Activated CD4-positive, alpha-beta T cell treated with anti-CD3 and anti-CD28 coated beads for 4 hours (primary cell): ENCODE measurements at places on chromosomes 11 and 22.
A peak's percentile ranks its signal among the peaks of the same experiment; 100 is the strongest.

GRCh38 chr22:20573176-20573832 is 65.9 kb downstream of the MED15 start:
- DNase-seq: no peak

DNA sequence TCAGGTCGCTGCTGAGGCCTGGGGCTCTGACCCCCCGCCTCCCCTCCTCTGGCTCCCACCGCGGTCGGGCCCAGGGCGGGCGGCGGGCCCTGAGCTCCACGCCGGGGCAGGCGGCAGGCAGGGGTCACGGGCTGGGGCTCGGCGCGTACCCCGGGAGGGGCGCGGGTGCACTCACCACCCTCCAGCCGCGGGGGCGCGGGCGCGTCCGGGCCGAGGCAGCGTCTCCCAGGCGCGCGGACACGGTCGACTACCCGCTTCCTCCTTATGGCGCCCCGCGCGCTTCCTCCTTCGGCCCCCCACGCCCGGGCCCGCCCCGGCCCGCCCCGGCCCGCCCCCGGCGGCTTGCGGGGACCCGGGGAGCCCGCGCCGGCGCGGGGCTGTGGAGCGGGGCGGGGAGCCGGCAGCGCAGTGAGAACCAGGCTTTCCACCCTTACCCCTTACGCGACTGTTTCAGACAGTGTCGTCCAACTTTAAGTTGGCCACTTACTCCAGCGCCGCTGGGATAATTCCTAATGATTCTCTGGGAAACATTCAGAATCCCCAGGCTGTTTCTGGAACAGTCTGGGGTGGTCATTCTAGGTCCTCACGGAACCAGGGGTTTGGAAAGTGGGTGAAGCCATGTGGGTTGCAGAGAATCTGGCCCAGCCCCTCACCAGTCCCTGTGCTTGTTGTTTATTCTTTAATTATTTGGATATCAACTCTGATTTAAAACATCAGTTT is at the start of gene BID:
TSS of gene BID (minus strand) at position 264 of the 720 bp plus-strand sequence. CDS start 24,353 bp downstream, outside the sequence.
- DNase-seq: no peak

GRCh38 chr11:32034149-32034548 is 56.7 kb upstream of the RCN1 start:
- no peak for DNase-seq

GRCh38 chr11:70579316-70579955 is 181.1 kb downstream of the CTTN start:
- no peak for DNase-seq

- DNase-seq: no peak
Observed at GRCh38 chr11:130600139-130600538, 151.7 kb downstream of the ADAMTS15 start.

DNA sequence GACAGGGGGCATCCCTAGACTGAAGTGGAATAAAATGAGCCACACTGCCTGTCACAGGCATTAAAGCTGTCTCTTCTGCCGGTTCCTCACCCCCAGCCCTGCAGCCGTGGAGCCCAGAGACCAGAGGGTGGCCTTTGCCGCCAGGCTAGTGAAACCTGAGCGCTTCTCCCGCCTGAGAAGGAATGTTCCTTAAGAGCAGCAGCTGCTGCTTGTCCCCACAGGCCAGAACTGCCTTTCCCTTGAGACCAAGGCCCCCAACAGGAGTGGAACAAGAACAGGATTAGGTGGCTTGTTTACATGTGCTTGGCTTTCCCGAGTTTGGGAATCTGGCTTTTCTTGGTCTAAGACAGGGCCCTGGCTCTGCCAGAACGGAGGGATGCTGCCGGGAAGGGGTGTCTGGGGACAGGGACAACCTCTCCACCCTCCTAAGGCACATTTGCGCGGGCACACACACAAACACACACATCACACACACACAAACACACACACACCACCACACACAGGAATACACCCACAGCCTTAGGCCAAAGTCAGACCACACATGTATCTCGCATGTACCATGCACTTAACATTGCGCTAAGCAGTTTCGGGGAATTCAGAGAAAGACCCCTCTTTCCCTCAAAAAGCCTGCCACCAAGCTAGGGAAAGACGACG is 91.8 kb downstream of the FEZ1 start:
- DNase-seq: no peak

GRCh38 chr11:28505232-28505631 is 397.0 kb downstream of the METTL15 start:
- no peak for DNase-seq

DNA sequence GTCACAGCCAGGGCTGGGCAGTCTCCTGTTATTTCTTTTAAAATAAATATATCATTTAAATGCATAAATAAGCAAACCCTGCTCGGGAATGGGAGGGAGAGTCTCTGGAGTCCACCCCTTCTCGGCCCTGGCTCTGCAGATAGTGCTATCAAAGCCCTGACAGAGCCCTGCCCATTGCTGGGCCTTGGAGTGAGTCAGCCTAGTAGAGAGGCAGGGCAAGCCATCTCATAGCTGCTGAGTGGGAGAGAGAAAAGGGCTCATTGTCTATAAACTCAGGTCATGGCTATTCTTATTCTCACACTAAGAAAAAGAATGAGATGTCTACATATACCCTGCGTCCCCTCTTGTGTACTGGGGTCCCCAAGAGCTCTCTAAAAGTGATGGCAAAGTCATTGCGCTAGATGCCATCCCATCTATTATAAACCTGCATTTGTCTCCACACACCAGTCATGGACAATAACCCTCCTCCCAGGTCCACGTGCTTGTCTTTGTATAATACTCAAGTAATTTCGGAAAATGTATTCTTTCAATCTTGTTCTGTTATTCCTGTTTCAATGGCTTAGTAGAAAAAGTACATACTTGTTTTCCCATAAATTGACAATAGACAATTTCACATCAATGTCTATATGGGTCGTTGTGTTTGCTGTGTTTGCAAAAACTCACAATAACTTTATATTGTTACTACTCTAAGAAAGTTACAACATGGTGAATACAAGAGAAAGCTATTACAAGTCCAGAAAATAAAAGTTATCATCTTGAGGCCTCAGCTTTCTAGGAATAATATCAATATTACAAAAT is 13.4 kb downstream of the OR51B4 start:
- no peak for DNase-seq

- no peak for DNase-seq
Observed at GRCh38 chr11:86147004-86147403, 78.1 kb upstream of the PICALM start.

DNA sequence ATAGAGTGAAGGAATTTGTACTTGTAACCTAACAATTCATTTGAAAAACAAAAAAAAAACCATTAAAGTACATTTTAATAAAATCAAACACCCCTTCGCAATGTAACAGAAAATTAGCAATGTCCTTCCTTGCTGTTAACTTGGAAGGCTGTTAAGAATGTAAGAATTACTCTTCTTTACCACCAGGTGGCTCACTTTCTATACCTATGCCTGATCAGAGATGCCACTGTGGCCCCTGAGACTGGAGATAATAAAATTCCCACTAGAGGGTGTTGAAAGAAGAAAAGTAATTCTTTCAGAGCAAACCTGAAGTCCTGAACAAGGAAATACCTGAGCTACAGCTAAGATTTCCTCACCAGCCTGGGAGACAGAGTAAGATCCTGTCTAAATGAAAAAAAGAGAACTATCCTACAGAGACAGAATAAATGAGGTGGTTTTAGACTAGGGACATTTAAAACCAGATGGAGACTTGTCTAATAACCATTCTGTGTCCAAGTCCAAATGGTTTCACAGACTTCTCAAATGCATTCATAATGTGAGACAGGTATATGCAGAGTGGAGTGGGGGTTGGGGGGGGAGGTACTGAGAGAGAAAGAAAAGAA is 1089.3 kb downstream of the FAM181B start:
- DNase-seq: no peak

DNA sequence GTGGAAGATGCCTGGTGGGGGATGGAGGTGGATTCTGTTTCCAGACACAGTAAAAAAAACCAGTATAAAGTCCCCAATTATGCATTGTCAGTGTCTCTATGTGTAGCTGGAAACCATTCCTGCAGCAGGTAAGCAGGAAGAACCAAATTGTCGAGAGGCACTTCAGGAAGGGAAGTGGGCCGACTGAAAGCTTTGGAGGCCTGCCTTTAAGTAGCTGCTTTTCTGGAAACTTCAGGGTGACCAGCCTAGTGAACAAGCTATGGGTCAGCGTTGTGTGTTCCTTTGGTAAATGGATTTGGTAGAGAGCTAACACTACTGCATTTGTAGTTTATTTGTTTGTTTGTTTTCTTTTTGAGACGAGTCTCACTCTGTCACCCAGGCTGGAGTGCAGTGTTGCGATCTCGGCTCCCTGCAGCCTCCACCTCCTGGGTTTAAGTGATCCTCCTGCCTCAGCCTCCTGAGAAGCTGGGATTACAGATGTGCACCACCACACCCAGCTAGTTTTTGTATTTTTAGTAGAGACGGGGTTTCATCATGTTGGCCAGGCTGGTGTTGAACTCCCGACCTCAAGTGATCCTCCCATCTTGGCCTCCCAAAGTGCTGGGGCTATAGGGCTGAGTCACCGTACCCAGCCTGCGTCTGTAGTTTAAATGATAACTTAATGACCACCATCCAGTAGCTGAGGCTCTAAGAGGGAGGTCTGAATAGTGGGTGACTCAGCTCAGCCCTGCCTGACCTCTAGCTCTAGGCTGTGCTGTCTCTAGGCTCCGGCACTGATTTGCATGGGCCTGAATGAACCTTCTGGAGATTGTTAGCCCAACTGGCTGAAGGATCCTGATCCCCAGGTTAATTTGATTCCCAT is 12.8 kb downstream of the PTPRJ start:
- no peak for DNase-seq

GRCh38 chr22:37502342-37503182 is 16.4 kb upstream of the MFNG start:
- DNase-seq: no peak

- no peak for DNase-seq
Observed at GRCh38 chr11:27650988-27651387, 49.3 kb downstream of the BDNF start.

DNA sequence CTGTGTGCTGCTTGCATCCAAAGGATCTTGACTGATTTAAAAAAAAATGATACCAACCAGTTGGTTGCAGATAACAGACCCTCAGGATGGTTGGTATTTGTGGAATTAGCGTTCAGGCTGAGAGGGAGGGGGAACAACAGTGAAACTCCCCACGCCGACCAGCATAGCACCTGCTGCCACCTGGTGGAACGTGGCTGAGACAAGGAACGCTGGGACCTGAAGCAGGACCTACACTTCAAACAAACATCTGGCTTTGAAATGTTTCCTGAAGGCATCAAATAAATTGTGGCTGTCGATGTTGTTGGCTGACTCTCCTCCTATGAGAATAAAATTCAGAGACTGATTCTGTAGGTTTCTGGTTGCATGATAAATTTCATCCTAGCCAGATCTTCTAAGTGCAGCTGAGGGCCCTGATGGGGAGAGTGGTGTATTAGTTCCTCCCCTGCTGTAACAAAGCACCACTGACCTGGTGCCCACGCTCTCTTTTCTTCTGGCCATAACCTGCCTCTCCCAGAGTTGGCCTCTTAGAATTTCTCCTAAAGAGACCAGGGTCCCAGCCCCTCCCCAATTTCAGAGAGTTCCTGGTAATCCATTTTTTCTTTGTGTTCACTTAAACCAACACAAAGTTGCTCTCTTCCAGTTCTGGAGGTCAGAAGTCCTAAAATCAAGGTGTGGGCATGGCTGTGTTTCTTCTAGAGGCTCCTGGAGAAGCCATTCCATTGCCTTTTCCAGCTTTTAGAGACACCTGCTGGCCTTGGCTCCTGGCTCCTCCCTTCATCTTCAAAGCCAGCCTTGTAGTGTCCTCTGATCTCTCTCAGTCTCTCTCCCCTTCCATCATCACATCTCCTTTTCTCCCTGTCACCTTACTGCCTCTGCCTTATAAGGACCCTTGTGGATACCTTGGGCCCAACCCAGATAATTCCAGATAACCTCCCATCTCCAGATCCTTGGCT is 17.3 kb downstream of the APOL2 start:
- peak; percentile 39 for DNase-seq

GRCh38 chr11:108854346-108854745 is 189.5 kb downstream of the DDX10 start:
- DNase-seq: no peak

DNA sequence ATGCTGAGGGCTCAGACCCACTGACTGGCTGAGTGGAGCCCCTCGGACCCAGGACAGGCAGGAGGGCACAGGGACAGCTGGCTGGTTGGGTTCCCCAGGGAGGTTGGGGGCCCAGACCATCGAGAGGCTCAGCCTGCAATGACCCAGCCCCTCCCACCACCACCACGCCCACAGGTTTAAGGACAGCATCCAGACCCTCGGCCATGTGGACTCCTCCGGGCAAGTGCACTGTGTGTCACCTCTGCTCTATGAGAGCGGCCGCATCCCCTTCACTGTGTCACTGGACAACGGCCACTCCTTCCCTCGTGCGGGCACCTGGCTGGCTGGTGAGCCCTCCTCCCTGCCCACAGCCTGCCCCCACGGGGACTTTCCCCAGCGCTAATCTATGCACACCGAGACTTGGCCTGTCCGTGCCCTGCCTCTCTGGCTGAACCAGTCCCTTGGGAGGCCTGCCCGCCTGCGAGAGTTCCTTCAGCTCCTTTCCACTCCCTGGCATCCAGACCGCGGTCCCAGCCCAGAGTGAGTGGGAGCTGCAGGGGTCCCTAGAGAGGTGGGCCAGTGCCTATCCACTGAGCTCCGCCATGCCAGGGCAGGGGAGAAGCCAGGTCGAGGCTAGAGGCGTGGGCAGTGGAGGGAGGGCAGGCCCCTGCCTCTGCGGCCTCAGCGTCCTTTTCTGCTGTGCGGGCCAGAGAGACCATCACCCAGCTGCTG is 2.2 kb downstream of the SUSD2 start:
- no peak for DNase-seq

- no peak for DNase-seq
Observed at GRCh38 chr11:19499026-19499669, 213.5 kb upstream of the NAV2 start.

- DNase-seq: no peak
Observed at GRCh38 chr22:28030473-28030872, 111.4 kb upstream of the PITPNB start.

GRCh38 chr11:130514851-130515250 is 66.4 kb downstream of the ADAMTS15 start:
- DNase-seq: no peak

GRCh38 chr11:100680070-100680469 is 7.0 kb upstream of the ARHGAP42 start:
- DNase-seq: no peak

DNA sequence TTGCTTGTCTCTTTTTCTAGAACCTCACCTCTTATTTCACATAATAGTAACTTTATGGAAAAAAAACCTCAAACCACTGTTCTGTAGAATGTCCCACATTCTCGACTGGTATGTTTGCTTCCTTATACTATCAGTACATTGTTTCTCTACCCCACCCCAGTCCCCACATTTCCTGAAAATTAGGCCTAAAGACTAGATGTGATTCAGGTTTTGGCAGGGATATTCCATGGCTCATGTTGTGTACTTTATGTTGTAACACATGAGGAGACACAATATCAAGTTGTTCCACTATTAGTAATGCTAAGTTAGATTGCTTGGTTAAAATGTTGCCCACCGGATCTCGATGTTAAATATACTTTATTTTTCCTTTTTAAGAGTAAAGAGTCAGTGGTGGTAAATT is 34.7 kb downstream of the DDIAS start:
- DNase-seq: no peak

DNA sequence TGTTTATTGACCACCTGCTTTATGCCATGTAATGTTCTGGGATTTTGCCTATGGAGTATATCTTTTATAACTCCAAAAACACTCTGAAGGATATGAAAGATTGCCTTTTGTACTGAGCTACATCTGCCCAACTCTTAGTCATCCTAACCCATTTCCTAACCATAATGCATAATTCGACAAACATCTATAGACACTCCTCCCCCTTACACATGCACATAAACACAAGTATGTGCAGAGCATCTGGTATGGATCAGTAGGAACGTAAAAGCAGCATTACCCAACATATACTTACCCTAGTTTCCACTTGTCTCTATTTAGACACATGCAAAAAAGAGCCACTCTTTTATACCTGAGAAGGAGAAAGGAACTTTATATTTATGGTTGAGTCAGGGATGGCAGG is 272.8 kb downstream of the FAM76B start:
- DNase-seq: no peak
